ENCODE measurements at places on chromosomes 7 and 10.

DNA sequence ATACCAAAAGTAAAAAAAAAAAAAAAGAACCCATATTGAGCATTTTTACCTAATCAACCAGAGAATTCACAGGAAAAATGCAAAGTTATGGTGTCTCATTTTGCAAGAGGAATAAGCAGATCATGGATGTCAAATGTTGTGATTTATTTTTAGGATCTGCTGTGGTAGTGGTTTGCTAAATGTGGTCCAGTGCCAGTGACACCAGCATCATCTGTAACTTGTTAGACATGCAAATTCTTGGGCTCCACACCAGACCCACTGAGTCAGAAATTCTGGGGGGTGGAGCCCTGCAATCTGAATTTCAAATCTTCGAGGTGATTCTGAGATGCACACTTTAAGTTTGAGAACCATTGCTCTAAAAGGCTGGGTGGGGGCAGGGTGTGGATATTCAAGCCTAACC lies 30.1 kb upstream of the ZEB1 start:
- peak; percentile 57 for DNase-seq

GRCh38 chr7:4958477-4959301 lies at the start of gene MMD2:
Gene MMD2, minus strand, starts transcription at chr7:4959187. Its CDS starts 170 bp downstream, at chr7:4959017.
- DNase-seq = no peak

DNA sequence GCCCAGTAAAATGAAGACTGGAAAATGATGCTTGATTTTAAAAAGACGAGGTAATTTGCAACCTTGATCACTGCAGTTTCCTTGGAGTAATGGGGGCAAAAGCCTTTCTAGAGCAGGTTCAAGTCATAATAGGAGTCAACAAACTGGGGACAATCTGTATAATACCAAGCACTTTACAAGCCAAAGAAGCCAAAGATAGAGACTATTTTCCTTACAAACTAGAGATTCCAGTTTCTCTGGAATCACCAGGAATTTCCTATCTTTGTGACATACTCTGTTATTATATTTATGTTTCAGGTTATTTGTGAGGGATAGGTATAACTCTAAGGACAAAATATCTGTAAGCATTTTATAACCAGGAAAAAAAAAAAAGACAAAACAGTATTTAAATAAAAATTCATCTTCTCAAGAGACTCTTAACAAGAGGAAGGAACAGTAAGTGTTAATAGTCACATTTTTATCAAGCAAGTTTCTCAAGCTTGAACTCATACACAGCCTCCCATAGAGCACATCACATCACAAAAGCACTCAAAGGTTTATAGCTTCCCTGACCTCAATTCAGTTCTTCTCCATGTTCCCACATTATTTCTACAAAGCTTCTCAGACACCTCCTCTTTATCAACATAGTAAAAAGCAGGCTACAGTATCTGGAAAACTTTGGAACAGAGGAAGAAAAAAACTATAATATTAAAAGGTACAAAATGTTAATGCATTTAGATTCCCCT lies 18.9 kb downstream of the JMJD1C start:
- DNase-seq = no peak

DNA sequence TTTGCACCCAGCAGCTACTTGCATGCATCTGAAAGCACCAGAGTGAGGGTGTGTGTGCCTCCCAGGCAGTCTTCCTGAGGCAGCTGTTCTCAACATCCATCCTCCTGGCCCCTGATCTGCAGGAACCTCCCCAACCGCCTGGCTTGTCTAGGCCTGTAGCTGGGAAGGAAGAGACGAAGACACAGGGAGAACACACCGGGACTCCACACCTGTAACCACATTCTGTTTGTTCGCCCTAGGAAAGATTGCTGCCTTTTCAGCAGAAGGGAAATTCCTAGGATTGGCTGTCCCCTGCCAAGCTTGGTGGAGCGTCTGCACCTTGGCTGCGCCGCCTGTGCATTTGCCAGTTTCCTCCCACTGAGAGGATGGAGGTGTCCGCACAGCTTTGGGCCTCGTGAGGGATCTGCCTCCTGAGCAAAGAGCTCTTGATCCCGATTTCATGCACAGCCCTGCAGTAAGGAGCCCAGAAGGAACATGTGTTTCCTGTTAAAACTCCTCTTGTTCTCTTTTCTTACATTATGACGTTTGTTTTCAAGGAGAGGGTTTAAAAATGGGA lies 154.6 kb downstream of the TPST1 start:
- peak; percentile 31 for DNase-seq

DNA sequence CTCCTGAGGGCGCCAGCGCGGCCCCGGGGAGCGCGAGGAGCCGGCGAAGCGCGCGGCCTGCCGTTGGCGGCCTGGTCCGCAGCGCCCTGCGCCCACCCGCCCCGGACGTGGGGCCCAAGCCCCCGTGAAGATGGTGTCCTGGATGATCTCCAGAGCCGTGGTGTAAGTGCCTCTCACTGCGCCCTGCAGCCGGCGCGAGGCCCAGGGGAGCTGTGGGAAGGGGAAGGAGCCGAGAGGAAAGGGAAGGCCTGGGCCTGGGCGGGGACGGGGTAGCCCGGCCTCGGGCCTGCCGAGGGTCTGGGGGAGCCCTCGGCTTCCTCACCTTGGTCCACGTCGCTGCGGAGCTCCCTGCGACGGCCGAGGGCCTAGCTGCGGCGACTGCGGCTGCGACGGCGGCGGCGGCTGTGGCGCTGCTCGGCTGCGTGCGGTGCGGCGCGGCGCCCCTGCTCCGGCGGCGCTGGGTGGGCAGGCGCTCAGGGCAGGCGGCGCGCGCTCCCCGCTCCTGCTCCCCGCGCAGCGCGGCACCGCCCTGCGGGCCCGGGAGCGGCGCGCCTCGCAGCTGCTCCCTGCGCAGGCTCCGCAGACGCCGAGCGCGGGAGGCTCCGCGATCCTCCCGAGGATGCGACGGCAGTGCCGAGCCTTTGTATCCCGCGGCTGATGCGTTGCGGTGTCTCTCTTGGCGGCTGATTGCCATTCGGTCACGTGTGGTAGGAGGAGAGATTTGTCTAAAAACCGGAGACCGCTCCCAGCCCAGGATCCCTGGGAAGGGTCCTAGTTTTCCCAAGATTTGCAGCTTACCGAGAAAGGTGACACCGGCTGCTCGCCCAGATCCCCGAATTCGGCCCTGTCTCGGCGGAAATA lies 445 bp downstream of the REEP3 start:
- peak; percentile 68 for DNase-seq

DNA sequence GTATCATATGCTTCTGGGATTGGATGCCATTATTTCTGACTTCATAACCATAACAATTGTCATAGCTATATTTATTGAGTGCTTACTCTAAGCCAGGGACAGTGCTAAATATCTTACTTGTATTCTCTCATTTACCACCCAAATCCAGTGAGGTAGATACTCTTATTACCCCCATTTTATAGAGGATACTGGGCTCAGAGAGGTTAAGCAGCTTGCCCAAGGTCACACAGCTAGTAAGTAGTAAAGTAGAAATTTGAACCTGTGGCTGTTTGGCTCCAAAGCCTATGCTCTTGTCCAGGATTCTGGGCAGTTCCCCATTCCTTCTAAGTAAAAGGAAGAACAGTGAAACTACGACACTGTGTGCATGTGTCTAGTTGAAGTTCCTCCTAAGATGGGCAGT lies 56.5 kb downstream of the COL13A1 start:
- DNase-seq = no peak

- no peak for DNase-seq
Measured at GRCh38 chr7:96308253-96308949, 13.5 kb downstream of the SLC25A13 start.

GRCh38 chr10:17181110-17181509 lies 20.4 kb downstream of the TRDMT1 start:
- no peak for DNase-seq

DNA sequence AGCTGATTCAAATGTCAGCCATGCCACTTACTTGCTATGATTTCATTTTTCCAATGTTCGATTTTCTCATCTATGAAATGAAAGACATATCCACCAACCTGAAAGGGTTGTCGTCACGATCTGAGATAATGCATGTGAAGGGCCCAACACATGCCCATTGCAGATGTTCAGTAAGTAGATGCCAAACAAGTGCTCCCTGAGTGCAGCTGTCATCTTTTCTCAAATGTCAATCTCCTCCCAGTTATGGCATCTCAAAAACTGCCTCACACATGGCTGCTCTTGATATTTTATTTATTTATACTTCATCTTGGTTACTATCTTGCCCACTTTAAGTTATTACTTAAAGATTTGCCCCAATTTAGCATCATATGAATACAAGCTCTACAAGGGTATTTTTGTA lies 16.8 kb downstream of the CPEB3 start:
- DNase-seq = no peak
